ENCODE measurements at places on chromosomes 7 and 10.
A peak's percentile ranks its signal among the peaks of the same experiment; 100 is the strongest.

- DNase-seq, result peak; percentile 46
Measured at GRCh38 chr7:49852619-49853462, 79.4 kb downstream of the VWC2 start.

DNA sequence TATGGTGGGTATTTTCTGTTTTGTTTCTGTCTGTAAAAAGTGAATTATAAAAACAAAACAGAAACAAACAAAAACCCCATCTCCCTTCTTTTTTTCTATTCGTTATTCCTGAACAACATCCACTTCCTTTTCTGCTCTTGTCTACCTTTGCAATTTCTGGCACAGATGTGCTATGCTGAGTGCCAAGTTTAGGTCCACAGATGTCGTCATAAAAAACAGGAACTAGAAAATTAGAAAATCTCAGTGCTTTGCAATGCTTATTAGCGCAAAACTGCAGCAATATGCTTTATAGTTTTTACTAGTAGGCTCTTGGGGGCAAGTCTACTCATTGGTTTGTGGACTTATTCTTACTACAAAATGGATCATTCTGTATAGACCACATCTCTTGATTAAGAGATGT lies 94.2 kb upstream of the PRKCQ start:
- no peak for DNase-seq

DNA sequence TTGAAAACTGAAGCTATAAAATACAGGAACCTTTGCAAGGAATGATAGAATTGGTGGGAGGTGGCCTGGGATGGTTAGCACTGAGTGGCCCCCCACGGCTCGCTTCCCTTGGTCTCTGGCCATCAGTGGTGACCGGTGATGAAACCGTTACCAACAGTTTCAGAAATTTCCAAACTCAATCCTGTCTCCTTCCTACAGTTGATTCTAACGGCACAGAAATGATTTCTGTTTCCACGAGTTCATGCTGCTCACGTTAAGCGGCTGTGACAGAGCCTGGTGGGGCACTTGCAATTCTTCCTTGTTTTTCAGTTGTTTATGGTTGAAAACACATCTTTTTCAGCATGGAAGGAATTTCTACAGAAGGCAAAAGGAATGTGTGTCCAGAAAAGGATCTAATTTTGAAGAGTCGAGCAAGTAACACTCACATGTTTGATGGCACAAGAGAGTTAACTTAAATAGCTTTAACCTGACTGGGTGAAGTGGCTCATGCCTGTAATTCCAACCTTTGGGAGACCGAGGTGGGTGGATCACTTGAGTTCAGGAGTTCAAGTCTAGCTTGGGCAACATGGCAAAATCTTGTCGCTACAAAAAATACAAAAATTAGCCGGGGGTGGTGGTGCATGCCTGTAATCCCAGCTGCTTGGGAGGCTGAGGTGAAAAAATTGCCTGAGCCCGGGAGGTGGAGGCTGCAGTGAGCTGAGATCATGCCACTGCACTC lies 100.1 kb downstream of the DNAJB6 start:
- DNase-seq, result no peak

DNA sequence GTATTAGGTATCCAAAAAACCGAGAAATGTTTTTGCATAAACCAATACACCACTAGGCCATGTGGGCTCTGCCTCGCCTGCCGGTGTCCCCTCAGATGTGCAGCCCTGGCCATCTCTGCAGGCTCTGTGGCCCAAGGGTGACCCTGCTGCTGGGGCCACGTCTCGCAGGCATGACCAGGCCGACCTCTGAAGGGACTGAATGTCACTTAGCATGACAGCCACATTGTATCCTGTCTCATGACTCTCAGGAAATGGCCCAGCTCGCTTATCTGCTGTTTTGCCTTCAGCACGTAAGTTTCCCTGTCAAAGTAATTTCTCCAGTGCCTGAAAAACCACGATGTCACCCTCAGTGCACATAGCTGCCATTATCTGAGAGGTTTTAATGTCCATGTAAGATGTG lies 49.5 kb upstream of the ZNF32 start:
- no peak for DNase-seq

- DNase-seq, result no peak
Measured at GRCh38 chr10:74310652-74311257, 159.7 kb downstream of the ADK start.

- no peak for DNase-seq
Measured at GRCh38 chr10:124224331-124225028, 131.1 kb upstream of the CHST15 start.

GRCh38 chr7:158924956-158925355 lies 68.6 kb downstream of the DYNC2I1 start:
- DNase-seq, result no peak

GRCh38 chr7:151705636-151706276 lies 171.2 kb downstream of the PRKAG2 start:
- no peak for DNase-seq

- DNase-seq, result no peak
Measured at GRCh38 chr10:122348512-122348911, 26.0 kb upstream of the PLEKHA1 start.

- no peak for DNase-seq
Measured at GRCh38 chr10:79239275-79239779, 107.9 kb upstream of the PPIF start.

GRCh38 chr10:37703833-37704382 lies 153.5 kb downstream of the ZNF248 start:
- DNase-seq, result no peak

GRCh38 chr7:74028321-74028838 lies 407 bp downstream of the ELN start:
- DNase-seq, result no peak

- no peak for DNase-seq
Measured at GRCh38 chr10:32605787-32606186, 159.8 kb downstream of the CCDC7 start.

DNA sequence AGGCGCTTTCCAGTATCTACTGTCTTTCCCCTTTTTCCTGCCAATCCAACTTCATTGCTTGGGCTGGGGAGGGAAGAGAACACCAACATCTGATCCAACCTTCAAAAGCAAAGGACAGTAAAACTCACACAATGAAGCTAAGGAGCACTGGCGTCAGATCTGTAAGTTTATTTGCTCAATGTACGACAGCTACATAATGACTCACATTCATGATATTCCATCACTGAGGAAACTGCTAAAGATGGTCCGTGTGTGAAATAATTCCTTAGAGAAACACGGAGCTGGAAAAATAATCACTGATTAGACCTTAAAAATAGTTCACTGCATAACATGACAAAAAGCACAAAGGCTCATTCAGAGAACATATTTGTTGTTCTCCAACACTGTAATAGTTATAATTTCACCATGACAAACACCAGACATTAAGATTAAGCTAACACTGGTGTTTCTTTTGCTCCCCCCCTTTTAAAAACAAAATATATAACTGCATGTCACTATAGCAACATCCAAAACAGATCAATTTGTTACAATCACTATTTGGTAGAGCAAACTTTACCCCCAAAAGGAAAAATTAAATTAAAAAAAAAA lies 24.3 kb downstream of the HSPB1 start:
- no peak for DNase-seq

GRCh38 chr7:41869091-41869490 lies 166.2 kb upstream of the INHBA start:
- no peak for DNase-seq

GRCh38 chr7:2814946-2815874 lies 28.9 kb downstream of the GNA12 start:
- DNase-seq, result no peak

- DNase-seq, result no peak
Measured at GRCh38 chr7:24138343-24138742, 145.6 kb upstream of the NPY start.

DNA sequence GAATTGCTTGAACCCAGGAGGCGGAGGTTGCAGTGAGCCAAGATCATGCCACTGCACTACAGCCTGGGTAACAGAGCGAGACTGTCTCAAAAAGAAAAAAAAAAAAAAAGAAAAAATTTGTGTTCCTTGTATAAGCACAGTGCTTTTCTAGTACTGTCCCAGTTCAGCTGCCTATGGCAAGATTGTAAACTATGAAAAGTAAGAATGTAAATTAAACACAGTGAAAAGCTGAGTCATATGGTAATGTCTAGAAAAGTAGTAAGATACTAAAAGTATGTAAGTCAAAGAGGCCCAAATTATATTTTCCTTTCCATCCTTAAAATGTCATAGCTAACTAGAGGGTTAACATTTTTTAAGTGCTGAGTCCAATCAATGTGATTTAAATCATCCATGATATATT lies 42.8 kb downstream of the RBM20 start:
- no peak for DNase-seq

DNA sequence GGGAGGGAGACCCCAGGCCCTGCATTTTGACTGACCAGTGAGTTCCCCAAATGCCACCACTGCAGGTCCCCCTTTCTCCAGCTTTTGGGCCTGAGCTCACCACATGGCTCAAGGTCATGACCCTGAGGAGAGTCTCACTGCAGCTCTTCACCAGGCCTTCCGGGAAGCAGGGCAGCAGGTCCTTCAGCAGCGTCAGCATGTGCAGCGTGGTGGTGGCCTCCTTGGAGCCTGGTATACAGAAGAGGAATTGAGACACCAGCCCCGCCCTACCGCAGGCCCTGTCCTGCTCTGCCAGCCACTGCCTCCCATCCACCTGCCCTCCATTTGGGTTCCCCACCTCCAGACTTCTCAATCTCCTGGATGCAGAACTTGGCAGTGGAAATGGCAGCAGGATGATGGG lies 13.0 kb downstream of the RRP12 start:
- DNase-seq, result no peak

DNA sequence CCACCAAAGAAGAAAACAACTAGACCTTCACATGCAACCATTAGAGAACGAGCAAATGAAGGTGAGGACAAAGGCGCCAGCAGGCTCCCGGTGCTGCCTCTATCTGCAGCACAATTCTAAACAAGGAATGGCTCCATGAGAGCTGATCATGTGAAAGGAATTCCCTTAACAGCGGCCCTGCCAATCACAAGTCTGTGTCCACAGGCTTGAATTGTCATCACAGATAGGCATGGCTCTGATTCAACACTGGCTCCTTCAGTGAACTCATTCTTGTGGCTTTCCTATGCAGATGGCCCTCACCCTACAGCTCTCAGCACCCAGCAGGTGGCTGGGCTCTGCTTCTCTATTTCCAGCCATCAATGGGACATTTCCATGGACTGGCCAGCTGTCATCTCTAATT lies 36.2 kb downstream of the LAMB1 start:
- no peak for DNase-seq

DNA sequence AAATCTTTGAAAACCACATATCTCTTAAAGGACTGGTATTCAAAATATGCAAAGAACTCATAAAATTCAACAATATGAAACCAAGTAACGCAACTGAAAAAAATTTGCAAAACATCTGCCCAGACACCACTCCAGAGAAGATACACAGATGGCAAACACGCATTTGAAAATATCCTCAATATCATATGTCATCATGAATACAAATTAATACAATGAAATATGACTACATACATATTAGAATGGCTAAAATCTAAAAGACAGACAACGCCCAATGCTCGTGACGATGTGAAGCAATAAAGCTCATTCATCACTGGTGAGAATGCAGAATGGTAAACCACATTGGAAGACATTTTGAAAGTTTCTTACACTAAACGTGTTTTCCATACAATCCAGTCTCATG lies 770.1 kb upstream of the CELF2 start:
- no peak for DNase-seq

DNA sequence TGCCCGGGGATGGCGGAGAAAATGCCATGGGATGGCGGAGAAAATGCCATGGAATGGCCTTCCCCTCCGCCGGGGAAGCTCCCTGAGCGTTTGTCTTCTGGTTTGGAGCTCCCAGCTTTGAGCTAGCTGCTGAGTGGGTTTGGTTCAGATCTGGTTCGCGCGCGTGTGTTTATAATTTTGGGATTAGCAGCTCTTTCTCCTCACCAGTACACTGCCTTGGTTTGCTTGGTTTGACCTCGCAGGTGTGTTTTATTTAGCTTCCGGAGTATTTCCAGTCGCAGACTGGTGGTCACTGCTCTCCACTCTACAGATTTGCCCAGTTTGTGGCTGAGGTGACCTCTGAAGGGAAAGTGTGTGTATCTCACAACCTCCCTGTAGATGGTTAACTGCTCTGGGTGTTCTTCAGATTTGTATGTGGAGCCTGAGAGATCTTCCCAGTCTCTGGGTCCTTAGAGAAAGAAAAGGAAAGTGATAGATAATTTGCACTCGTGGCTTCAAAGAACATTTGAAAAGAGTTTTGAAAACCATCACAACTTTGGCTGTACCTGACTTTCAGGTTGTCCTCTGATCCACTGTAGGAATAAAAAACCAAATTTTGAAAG lies 597 bp downstream of the ZNF277 start:
- DNase-seq, result no peak

- DNase-seq, result peak; percentile 67
Measured at GRCh38 chr7:149690688-149691446, 82.5 kb downstream of the ZNF467 start.

DNA sequence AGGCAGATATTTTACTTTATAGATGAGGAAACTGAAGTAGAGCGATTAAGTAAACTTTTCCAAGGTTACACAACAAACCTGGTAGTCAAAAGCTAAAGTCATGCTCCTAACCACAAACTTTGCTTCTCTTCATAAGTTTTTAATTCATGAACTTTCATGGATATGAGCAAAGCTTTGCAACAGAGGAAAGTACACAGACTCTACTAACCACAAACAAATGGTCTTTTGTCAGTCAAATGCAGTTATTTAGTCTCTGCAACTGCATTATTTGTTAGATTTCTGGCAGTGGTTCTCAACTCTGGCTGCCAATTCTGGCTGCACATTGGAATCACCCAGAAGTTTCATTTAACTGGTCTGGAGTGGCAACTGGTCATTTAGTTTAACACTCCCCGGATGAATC lies 140.6 kb upstream of the TMEM168 start:
- no peak for DNase-seq

- DNase-seq, result no peak
Measured at GRCh38 chr7:108109221-108109908, 20.8 kb downstream of the LAMB4 start.

DNA sequence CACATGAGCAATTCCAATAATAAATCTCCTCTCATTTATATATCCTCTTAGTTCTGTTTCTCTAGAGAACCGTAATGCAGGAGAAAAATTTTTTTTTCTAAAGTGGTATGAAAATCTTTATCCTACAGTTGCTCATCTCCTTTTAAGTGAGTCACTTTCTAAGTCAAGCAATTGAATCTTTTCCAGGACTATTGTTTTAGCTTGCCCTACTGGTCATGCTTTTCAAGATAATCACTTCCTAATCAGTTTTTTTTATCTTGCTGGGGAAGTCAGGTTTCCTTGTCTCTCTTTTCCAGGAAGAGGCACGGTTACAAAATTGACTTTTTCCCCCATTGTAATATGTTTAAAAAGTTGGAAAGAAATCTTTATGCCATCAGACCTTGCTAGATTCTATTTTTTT lies 44.0 kb downstream of the INPP5F start:
- DNase-seq, result no peak

DNA sequence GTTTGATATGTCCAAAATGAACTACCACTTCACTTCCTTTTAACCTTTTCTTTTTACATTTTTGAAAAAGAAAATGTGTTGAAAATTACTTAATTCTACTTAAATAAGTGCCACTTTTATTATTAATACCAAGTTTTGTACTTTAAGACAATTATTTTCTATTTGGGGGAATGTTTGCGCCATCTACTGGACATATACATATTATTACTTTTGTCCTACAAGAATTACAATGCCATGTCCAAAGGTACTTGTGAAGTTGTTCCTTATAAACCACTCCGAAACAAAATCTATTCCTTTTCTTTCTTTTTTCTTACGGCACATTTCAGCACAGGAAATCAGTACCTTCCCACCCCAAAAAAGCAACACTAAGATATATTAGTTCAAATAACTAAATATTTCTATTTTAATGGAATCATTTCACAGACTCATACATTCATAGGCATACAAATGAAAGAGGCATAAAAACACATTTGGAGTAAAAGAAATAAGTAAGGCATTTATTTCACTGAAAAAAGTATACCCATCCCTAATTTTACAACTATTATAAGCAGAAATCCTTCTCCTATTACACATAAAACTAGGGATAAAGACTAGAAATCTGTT lies 169.9 kb downstream of the RNF133 start:
- peak; percentile 22 for DNase-seq

All from NCI-H2171 (cell line).